ENCODE measurements at places on chromosomes 3 and 15.

GRCh38 chr3:157232141-157232540 is 72.2 kb upstream of the CCNL1 start:
- no peak for DNase-seq

GRCh38 chr3:52231502-52232278 is 6.2 kb upstream of the TLR9 start:
- DNase-seq, result peak; percentile 80

DNA sequence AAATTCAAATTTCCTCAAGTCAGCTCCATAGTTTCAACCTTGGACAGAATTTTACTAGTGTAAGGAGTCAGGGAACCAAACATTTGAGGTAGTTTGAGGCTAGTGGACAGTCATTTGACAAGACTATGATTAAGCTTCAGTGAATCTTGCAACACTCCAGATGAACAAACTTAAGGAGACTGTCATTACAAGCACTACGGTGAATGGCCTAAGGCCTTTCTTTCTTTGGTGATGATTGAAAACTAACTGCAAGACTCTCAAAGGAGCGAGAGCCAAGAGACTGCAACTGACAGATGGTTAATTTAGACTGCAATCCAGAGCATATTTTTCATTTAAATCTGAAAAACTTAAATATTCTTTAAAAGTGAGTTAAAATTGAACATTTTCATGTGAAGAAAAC is 272.3 kb upstream of the NECTIN3 start:
- no peak for DNase-seq

GRCh38 chr3:89276116-89276515 is 168.7 kb downstream of the EPHA3 start:
- no peak for DNase-seq

DNA sequence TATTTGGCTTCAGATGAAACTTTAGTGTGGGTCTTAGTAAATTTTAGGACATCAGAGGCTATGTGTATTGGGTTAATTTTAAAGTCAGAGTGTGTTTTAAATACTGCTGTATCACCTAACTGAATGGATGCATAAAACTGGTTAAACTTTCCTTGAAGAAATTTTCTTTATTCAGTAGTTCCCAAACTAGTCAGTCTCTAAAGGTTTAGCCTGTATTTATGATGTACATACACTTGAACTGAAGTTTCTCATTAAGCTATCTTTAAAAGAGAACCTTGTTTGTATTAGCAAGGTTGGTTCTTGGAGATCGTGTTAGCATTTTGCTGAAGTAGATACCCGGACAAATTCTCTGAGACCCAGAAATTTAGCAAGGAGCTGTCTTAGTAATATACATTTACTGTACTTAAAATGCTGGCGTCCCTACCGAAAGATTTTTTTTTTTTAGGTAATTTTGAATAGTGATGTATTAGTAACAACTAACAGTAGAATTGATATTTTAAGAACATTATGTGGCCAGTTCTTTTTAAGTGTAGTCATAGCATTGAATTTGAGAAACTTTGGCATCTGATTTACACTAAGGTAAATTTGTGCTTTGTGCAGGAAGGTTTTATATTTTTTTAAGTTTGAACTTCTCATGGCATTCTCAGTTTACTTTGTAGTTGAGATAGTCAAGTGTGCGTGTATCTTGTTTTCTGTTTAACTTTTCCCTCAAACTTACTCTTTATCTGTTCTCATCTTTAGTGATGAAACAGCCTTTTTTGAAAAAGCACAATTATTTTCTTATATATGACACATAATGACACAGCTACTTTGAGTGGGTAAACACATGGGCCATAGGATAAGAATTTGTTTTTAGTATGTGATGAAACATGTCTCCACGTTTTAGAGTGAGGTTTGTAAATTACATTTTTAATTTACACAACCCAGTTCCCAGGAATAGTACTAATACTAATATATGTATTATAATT is 2.9 kb downstream of the DIPK2A start:
- DNase-seq, result no peak

GRCh38 chr15:77173487-77173886 is 102.6 kb upstream of the TSPAN3 start:
- DNase-seq, result no peak

DNA sequence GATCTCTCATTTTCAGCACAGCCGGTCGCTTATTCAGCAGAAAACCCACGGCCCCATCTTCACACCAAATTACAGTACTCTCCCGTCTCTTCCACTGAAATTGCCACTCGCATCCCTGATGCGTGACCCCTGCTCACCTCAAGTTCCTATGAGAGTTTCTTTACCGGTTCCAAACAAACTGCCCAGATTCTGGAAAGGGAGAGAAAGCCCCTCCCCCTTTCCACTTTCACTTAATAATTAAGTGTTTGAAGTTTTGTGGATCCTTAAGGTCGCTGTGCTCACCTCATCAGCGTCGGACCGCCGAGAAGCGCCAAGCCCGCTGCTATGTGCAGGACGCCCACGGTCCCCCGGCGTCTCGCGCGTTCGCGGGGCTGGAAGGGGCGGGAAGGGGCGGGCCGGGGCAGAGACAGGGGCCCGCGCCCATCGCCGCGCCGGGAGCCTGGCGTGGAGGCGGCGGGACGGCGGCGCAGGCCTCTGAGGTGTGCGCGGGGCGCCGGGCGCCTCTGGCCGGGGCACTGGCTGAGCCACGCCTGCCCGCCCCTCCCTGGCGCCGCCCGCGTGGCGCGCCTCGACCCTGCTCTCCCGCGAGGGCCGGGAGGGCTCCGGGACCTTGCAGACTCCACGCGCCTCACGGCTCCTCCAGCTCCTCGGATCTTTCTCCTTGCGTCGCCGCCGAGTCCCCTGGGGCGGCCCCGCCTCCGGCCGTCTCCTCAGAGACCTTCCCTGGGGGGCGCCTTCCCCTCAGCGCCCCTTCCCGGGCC is at the start of gene GPR156:
Gene GPR156, minus strand, starts transcription at position 476 of the 761 bp plus-strand sequence. CDS start 41,124 bp downstream, outside the sequence.
- no peak for DNase-seq

DNA sequence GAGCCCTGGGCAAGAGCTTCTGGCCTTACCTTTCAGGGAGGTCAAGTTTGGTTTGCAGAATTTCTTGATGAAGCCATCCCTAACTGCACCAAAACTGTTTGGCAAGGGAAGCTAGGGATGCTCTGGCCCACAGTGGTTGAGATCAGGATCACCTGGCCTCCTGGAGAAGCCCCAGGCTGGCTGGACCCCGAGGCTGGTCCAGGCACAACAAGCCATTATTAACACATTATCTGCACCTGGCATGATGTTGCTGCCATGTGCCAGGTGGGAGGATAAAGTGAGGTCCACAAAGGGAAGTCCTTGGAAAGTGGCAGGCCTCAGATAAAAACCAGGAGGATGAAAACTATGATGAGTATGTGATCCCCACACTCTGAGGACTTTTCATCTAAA is 35.9 kb upstream of the DUSP7 start:
- no peak for DNase-seq

- DNase-seq, result no peak
Observed at GRCh38 chr3:74027121-74027520, 402.4 kb upstream of the PDZRN3 start.

GRCh38 chr15:85793641-85794597 is 806 bp downstream of the KLHL25 start:
- DNase-seq, result peak; percentile 21

DNA sequence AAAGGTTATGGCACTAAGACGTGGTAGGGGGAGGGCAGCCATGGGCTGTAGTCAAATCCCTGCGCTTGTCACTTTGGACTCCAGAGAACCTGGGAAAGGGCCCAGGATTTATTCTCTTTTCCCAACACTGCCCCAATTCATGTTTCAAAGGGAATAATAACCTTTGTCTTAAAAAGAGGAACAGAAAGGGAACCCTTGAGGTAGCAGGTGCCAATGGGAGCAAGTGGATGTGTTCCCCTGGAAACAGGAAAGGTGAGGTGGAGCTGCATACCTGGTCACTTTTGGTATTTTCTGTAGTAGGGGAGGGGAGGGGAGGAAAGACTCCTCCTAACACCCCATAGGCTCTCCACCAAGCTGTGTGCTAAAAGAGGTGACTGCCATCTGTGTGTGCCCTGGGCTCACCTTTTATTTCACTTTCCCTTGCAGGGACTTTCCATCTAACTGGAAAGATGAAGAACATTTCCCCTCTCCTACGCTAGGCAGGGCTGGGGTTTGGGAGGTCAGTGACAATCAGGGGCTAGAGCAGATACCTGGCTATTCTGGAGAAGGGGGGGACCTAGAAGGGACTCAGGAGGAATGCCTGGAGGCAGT is 6.1 kb upstream of the CHST14 start:
- no peak for DNase-seq

DNA sequence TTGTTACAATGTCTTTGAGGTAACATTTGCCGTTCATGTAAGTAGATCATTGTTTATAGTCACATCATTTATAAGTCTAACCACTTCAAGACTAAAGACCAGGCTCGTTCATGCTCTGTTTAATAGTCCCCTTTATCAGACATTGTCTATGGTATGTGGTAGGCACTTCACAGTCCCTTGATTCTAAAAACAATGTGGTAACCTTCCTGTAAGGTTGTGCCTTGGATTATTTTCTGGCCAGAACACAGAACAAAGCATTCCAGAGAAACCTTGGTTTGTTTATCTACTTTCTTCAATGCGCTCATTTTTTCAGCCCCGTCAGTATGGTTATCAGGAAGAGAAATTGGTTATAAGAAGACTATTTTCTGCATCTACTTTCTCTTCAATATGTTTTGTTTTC is 16.3 kb upstream of the ST3GAL6 start:
- DNase-seq, result no peak

GRCh38 chr15:27949089-27949488 is 150.0 kb downstream of the OCA2 start:
- no peak for DNase-seq
